ENCODE measurements at places on chromosomes 3 and 15.

GRCh38 chr3:16905704-16906103, 20.9 kb downstream of the PLCL2 start:
- DNase-seq: no peak

DNA sequence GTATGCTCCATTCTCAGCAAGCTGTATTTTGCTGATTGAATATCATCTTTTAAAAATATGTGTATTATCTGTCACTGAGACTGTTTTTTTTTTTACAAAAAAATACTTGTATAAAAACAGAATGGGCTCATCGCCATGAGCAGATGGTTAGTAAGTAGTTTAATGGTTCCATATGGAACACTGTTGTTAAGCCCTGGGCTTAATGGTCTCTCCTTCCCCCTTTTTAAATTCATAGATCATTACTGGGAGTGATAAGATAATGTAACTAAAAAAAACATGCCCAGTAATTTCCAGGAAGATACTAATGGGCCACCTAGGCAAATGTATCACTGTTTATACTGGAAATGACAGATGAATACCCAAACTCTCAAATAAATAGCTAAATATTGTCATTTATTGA, 95.3 kb upstream of the TPRG1 start:
- no peak for DNase-seq

- DNase-seq: no peak
These were observed 247.3 kb upstream of the CHRM5 start for GRCh38 chr15:33720952-33721351.

- no peak for DNase-seq
These were observed 56.4 kb upstream of the ARRDC4 start for GRCh38 chr15:97903971-97904572.

GRCh38 chr3:15038306-15038705, 26.8 kb downstream of the MRPS25 start:
- DNase-seq: no peak

DNA sequence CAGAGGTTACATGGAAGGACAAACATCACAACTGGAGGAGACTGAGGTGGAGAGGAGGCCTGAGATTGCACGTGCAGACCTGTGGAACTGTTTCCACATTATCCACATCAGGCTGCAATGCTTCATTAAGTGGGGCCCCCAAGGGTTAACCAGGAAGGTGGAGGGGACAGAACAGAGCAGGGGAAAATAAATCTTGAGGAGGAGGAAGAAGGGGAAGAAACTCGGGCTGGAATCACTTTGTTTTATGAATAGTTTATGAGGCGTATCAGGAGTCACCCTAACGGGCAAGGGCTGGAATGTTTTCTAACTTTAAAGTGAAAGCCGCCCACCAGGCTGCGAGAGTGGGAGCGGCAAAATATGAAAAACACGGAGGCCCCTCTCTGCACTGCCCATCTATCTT, 154.9 kb downstream of the WNT5A start:
- no peak for DNase-seq

GRCh38 chr15:36832774-36833463, 253.5 kb downstream of the CDIN1 start:
- DNase-seq: no peak

Measured in stimulated activated CD8-positive, alpha-beta memory T cell treated with anti-CD3 and anti-CD28 coated beads, Interleukin-4, amount 100 ng/mL, for 1 hour (primary cell).